CD4-positive, alpha-beta memory T cell (primary cell): ENCODE measurements at places on chromosomes 2 and 18. TPM values are rescaled to one million over a fixed set of nuclear protein-coding genes. Genes with fewer than 3 reads are reported as not detected.

DNA sequence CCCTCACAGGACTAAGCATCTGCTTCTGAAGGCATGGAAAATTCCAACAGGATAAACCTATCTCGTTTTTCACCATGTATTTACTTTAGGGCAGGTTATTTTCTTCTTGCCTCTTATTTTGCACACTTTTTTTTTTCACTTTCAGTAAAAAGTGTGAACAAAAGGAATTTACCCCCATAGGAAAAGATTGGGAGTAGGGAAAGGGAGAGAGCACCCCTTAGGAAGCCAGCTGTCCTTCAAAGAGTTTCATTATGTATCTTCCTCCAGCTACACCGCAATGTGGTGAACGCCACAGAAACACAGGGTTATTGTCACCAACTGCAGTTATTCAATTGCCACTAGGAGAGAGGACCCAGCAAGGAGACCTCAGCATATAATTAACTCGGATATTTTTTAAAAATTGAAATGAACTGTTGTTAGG lies 286.2 kb upstream of the VRK2 start:
- DNase-seq: no peak

GRCh38 chr18:56389190-56389589 lies 249.2 kb downstream of the TXNL1 start:
- DNase-seq: no peak

DNA sequence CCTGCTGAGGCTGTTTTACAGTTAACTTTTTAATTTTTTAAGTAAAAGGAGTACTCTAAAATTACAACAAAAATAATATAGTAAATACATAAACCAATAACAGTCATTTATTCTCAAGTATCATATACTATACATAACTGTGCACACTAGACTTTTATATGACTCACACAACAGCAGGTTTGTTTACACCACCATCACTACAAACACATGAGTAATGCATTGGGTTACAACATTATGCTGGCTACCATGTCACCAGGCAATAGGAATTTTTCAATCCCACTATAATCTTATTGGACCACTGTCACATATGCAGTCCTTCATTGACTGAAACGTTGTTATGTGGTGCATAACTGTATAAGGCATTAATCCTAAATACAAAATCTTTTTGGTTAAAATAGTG lies 42.5 kb downstream of the RASGRP3 start:
- no peak for DNase-seq

GRCh38 chr18:43819397-43819796 lies 542.1 kb upstream of the SYT4 start:
- DNase-seq: no peak

The AFF3 gene
- 3.2 TPM for total RNA-seq

The ITGA6 gene
- total RNA-seq: 69.1 TPM

The BCL2 gene
- 42.7 TPM for total RNA-seq
